ENCODE measurements at places on chromosomes 3 and 15.

DNA sequence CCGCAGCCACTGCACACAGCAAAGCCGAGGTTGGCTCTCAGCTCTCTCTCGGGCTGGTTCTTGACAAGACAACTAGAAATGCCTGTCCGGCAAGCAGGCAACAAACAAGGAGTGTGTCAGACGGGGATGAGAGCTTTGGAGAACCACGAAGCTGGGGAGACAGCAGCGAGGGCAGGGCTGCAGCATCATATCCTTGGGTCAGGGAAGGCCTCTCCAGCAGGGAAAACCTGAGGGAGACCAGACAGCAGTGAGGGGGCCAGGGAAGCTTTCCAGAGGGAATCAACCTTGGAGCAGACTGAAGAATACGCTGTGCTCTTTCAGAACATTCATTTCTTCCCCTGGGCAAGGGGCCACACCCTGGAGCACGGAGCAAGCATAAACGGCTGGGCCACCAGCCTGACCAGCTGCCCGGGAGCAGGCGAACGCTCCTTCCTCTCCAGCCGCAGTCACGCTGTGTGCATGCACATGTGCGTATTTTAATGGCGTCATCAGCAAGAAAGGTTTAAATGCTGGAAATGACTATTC is 58.7 kb downstream of the CHSY1 start:
- DNase-seq = no peak

- DNase-seq = peak; percentile 80
Observed at GRCh38 chr15:73346735-73347312, 21.9 kb downstream of the HCN4 start.

- no peak for DNase-seq
Observed at GRCh38 chr3:194691481-194692283, 6.0 kb downstream of the FAM43A start.

DNA sequence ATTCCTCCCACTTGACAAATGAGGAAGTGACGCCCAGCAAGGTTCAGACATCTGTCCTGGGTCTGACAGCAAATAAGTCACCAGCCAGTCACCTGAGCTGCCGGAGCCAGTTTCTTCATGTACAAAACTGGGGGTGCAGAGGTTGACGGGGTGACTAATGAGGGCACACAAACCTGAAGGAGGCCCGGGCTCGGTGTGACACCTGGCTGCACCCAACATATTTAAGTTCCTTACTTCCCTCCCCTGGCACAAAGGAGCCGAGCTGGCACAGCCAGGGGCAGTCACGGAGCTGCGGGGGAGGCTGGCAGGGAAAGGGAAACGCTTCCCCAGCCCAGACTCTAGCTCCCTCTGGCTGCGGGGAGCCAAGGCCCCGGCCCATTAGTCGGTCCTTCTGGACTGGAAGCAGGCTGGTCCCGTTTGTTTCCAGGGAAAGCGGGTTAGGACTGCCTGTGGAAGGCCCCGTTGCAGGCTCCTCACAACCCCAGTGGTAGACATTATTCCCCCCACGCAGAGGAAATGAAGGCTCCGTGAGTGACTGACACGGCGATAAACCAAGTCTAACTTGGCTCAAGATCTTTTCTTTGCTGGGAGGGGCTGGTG is 2.3 kb downstream of the FBXL22 start:
- DNase-seq = no peak

DNA sequence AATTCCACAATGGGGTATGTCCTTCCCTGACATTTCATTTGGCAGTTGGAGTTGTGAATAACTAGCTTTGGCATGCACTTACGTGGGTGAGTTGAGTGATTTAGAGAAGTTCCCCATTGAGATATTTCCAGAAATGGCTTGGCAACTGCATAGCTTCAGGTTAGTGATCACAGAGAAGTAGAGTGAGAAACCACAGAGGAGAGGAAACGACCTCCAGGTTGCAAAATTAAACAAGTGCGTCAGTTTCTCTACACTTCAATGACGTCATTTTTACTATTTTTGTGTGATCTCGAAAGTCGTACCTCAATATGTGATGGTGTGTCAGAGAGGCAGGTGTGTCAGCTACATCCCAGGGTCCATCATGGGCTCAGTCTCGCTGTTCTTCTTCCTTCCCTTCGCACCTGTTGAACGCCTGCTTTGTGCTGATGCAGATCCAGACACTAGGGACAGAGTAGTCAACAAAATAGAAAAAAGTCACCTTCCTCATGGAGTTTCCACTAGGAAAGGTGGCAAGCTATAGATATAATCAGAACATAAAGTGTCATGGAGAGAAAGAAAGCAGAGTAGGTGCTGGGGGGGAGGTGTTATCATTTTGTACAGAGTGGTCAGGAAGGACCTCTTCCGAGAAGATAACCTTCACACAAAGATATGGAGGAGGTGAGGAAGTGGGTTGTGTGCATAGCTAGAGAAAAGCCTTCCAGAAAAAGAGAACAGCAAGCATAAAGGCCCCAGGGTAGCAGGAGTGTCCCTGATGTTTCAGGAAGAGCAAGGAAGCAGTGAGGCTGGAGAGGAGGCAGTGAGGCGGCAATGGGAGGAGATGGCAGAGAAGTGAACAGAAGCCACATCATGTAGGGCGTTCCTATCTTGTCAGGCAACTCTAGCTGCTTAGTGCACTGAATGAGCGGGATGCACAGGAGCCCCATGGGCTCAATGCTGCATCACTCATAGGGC is 75.6 kb downstream of the MCTP2 start:
- no peak for DNase-seq

DNA sequence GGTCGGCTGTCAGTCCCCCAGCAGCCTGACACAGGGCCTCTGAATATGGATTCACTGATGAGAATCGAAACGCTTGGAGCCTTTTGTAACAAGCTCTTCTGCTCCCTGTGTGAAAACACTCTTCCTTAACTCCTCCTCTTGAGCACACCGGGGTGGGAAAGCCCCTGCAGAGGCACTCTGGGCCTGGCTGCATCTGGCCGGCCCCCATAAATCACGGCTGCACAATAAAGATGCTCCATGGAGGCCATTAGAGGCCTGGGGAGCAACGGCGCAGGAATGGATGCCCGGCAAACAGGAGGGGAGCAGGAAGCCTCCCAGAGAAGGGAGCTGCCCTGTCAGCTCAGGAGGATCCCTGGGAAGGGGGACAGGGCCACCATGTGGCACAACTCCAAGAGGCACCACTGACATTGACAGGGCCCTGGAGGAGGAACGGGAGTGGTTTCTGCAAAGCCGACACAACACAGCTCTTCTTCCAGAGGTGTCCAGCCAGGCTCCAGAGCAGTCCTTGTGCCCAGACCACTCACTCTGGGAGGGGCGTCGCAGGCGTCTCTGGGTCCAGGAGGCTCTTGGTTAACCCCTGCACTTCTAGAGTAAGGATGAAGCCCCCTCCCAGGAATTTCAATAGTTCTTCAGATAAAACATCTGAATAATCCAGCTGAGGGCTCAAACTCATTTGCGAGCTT is 509.3 kb upstream of the PPP2R3A start:
- peak; percentile 76 for DNase-seq

GRCh38 chr3:147934451-147935180 is 525.5 kb downstream of the ZIC1 start:
- DNase-seq = no peak

Measured in renal pelvis (tissue), 12 donors.